ENCODE measurements at places on chromosomes 2 and 18.

DNA sequence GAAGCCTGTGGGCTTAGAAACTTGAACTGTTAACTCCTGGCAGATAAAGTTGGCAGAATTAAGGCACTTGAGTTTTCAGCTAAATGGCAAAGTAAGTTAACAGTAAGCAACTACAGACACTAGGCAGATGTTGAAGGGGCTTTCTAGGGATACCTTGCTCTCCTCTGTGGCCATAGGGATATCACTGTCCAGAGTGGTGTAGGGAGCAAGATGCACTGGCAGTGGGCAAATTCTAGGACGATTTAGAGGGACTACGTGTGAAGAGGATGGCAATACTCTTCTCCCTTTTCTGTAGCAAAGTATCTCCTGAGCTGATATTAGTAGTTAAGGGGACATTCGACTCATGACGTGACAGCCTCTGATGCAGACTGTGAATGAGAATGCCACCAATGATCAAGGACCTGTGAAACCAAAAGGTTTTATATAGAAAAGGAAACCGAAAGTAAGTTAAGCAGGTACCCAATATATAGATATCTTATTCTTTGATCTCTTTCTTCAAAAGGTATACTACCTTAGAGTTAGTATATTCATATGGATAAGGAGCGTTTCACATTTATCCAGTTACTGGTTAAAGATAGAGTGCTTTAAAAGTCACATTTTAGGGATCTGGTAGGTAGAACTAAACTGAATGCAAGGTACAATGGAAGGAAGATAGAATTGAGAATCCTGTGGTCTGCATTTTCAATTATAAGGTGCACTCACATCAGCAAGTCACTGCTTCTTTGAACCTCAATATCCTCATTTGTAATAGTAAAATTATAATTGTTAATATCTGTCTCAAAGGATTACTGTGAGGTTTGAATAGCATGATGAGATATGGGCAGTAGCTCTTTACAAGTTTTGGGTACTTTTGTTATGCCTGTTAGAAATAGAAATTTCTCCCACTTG, 106.4 kb downstream of the KCNH7 start:
- DNase-seq = no peak

GRCh38 chr2:45681675-45682074, 30.2 kb downstream of the PRKCE start:
- DNase-seq = no peak

- DNase-seq = no peak
Observed at GRCh38 chr2:215060861-215061536, 77.4 kb downstream of the ABCA12 start.

DNA sequence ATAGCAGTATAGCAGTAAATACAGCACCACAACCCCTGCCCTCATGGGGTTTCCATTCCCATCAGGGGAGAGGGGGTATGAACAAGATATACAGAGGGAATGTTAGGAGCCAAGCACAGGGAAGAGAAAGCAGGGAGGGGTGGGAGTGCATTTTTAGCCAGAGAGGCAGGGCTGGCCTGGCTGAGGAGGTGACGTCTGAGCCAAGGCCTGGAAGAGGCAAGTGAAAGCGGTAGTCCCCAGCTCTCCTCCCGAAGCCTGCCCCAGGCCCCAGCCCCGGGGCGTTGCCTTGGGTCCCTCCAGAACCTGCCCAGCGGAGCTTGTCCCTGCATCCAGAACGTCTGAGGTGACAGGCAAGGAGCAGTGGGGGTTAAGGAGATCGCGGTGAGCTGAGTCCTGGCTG, 45.1 kb upstream of the FOSL2 start:
- DNase-seq = no peak

GRCh38 chr2:177270531-177270930, 6.0 kb upstream of the NFE2L2 start:
- no peak for DNase-seq

- peak; percentile 70 for DNase-seq
Observed at GRCh38 chr2:119371111-119371510, 4.3 kb downstream of the DBI start.

GRCh38 chr2:15265889-15266288, 295.2 kb downstream of the NBAS start:
- no peak for DNase-seq

DNA sequence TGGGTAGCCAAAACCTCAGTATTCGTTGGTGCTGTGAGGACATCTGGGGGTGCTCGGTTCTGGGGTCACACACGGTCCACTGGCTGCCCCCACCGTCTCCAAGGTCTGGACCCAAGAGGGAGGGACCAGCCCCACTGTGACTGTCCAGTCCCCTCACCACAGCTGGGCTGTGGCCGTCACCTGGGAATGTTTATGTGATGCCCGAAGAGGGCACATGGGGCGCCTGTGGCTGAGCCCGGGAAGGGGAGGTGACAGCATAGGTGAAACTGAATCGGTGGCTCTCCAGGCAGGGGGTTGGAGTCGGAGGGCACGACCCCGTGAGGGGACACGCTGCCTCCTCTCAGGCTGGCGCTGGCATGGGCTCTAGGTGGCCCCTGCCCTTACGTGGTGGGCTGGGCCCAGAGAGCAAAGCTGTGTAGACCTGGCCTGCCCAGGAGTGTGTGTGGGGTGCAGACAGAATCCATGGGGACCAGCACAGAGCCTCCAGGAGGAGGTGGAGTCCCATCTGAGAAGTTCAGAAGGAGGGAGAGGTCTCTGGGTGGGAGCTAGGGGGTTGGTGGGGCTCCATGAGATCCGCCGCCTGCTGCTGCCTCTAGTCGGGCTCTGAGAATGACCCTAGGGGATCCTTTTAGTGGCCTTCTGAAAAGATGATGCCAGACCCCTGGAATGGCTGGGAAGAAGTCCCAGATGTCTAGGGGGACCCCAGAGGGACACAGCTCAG, 1.8 kb downstream of the BOK start:
- DNase-seq = no peak

GRCh38 chr2:71974846-71975245, 172.8 kb downstream of the CYP26B1 start:
- no peak for DNase-seq

GRCh38 chr18:79578396-79579260, 101.0 kb upstream of the CTDP1 start:
- no peak for DNase-seq

DNA sequence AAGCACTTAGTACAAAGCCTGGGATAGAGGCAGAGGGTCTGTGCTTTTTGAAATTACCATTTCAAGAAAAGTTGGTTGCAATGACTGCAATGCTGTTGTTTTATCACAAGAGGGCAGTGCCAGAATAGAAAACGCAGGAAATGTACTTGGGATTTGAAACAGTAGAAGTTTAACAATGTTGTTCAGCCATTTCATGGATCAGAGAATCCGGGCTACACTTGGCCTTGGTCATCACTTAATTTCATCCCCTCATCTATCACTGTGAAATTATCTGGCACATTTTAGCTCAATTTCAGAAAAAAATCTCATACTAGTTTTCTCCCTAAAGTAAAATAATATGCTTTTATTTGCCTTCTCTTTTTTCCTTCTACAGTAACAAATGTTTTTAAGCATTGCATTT, 70.8 kb downstream of the RAPGEF4 start:
- DNase-seq = no peak

GRCh38 chr18:80250740-80251364, 3.5 kb upstream of the PARD6G start:
- DNase-seq = no peak

DNA sequence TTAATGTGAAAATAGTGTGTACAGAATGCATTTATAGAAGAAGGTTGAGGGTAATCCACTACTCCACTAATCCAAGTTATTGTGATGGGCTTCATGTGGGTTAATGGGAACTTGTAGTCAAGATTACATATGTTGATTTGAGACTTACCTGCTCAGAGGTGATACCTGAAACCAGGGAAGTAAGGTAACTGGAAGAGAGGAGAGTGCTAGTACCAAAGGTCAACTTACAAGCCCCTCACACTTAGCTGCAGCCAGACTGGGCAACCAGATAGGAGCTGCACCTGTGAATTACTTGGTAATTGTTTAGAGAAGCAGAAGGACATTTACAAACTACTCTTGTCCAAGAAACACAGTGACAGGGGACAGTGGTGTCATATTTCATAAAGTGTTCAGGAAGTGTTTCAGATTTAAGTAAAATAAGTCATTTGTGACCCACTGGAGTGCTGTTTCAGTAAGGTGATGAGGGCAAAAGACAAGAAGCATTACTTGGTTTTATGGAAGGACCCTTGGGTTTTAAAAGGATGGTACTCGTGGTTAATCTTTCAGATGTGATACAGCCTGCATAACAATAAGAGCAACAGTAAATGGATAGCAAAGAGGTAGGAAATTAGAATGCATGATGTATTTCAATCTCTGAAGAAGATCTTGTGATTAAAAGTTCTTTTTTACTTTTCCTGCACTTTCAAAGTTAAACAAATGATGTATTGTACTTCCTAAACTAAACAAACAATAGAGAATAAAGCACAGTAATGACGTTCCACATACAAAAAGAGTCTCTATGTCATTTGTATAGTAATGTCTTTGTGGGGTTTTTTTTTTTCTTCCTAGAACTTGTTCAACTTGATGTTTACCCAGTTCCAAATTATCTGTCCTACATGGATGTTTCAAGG, 189.3 kb downstream of the PHLPP1 start:
- DNase-seq = no peak

DNA sequence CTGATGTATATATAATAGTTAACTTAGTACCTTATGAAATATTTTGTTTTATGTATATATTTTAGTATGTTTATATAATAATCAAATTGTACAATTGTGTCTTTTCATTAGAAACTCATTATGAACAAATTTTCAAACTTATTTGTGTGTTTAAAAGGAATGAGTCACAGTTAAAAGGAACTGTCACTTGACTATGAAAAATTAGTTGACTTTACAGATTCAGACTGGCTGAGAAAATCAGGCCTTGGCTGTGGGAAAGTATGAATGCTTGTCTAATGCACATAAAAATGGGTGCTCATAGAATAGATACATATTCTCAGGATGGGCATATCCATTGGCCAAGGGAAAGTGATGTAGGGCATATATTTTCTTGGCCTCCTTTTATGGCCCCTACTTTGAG, 576.8 kb downstream of the SATB2 start:
- no peak for DNase-seq

DNA sequence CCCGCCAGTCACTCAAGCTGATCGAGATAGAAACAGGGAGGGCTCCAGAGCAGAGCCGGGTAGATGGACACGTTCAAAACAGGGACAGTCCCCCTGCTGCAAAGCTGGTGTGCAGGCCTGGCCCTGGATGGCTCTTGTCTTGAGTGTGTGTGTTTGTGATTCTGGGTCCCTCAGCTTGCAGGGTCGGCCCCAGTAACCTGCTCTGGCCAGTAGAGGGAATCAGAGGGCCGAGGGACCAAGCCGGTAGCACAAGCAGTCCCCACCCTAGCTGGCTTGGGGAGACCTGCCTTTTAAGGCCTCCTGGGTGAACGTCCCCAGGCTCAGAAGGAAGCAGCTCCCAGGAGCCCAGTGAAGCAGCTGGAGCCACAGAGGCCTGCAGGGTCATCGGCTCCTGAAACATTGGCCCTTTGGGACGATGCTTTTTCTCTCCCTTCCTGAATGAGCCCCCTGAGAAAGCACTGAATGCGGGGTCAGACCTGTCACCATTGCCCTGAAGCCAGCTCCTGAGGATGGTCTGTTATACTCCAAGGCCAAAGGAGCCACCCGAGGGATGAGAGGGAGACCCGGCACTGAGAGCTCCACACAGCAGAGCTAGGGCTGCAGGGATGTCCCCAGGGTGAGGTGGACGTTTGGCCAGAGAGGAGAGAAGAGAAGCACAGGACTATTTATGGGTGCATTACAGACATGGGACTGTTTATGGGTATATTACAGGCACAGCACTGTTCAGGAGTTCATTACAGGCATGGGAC, 15.4 kb upstream of the MLPH start:
- no peak for DNase-seq

GRCh38 chr2:227864161-227864756, 7.2 kb upstream of the DAW1 start:
- DNase-seq = no peak

DNA sequence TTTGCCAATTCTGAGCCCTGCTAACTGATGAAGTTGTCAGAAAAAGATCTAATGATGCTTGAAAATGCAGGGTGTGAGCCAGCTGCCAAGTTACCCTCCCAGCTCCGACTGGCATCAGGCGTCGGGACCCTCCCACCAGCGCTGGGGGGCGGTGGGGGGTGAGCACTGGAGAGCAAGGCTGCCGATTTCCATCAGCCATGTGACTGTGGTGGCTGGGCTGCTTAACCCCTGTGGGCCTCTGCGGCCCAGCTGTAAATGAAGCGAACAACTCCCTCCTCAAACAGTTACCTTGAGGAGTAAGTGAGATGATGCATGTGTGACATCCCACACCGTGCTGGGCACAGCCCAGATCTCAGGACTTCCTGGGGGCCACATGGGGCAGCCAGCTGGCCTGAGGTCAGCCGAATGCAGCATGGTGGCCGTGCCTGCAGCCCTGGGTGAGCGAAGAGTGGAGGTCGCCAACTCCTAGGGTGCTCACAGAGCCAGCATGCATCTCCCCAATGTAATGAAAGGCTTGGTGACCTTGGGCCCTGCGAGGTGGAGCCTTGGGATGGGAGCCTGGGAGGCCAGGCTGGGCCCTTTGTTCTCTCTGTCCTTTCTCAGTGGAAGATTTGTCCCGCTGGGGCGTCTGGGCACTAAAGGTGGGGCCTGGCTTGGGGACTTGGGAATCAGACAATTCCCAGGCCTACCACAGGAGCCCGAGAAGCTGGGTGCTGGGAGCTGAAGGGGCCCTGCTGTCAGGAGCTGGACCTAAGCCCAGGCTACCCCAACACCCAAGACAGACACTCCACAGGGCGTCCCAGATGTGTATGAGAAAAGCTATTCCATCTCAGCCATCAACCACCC, 25.1 kb downstream of the CIB4 start:
- DNase-seq = no peak

GRCh38 chr2:215019085-215019484, 119.3 kb downstream of the ABCA12 start:
- no peak for DNase-seq

GRCh38 chr18:37854396-37854795, 288.8 kb upstream of the CELF4 start:
- no peak for DNase-seq
